ENCODE measurements at places on chromosomes 7 and 10. TPM values are rescaled to one million over a fixed set of nuclear protein-coding genes. Genes with fewer than 3 reads are reported as not detected.

DNA sequence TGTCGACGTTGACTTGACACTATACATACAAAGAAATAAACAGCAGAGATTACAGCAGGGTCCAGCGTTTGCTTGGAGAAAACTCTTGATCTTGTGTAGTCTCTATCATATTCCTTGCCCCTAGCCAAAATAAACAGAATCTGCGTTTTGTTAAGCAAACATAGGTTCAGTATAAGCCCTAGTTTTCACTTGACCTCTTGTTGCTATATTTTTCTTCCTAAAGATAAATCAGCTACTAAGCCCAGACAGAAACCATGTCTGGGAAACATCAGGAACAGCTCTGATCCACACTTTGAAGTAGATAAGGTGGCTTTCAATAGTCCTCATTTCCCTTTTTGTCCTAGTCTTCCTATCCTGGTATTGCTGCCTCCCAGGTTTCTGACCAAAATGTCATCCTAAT, 328.2 kb upstream of the MAGI2 start:
- DNase-seq = no peak

GRCh38 chr10:58050575-58050974, 217.1 kb downstream of the IPMK start:
- DNase-seq = no peak

DNA sequence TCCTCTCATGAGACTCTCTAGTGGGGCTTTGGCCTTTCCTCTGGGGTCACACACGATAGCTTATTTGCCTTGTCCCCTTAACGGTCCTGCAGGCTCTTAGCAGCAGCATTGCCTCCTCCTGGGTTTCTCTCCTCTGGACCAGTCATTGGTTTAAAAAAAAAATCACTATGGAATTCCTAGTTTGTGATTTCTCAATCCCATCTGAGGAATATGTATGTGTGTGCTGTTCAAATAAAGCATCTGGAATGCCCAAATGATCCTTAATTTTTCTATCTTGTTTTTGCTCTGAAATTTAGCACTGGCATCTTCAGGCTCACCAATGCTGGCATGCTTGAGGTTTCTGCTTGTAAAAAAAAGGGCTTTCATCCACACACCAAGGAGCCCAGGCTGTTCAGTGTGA, 30.5 kb downstream of the ACTA2 start:
- DNase-seq = no peak

- no peak for DNase-seq
Observed at GRCh38 chr10:100357059-100357858, 10.2 kb downstream of the SCD start.

DNA sequence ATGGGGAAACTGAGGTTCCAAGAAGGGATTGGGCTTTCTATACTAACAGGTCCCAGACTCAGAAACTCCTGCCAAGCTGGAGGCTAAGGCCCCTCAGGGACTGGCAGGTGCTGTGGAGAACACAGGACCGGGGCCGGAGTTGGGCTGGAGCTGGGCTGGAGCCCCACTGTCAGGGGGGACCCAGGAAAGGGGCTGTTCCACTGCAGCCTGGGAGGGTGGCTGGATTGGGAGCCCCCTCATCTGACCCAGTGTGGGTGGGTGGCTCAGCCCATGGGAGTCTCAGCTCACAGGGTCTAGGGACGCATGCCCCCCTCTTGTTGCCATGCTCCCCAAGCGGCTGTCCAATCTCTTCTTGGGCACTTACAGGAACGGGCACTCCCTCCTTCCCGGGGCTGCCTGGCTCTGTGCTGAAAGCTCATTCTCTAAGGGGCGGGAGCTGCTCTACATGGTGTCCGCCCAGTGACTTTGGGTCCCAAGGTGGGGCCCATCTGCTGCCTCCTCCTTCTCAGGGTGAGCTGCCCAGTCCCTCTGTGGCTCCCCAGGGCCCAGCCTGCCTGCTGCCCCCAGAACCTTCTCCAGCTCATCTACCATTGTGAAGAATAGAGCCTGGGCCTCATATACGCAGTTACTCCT, 126.5 kb downstream of the MYL10 start:
- no peak for DNase-seq

DNA sequence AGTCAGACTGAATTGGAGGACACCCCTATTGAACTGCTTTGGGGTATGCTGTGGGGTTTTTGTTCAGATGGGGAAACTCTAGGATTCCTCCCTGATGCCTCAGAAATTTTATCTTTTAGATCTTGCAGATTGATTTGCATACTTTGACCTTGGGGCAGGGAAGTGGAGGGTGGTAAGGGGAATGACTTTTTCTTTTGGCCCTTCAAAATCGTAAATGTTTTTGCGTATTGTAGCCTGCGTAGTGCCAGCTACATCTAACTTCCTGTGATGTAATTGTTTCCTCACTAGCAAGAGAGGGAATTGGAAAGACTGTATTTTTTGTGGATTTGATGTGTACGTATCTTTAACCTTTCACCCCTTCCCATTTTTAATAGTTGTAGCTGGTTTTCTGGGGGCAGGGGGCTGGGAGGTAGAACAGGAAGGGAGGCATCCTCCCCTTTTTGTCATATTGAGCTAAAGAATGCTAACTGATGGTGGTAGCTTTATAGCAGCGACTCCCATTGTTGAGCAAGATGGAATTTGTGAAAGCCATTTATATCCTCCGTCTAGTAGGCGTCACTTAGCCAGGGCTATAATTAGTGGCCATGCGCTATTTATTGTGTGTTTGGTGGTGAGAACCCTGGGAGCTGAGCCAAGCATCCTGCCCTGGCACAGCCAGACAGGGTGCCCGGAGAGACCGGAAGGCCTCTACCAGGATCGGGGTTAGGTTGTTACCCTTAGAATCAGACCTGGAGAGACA, 11.3 kb downstream of the DUSP5 start:
- DNase-seq = no peak

- DNase-seq = no peak
Observed at GRCh38 chr10:64346389-64346788, 825.2 kb downstream of the REEP3 start.

- DNase-seq = no peak
Observed at GRCh38 chr10:43965033-43965917, 316.6 kb upstream of the ZNF32 start.

WDR86 gene
- not detected for total RNA-seq

NCF1 gene
- total RNA-seq = not detected

FGFR2 gene
- total RNA-seq = 0.17 TPM

TRUB1 gene
- 21.7 TPM for total RNA-seq

ITIH5 gene
- not detected for total RNA-seq
